Activated CD4-positive, CD25-positive, alpha-beta regulatory T cell treated with anti-CD3 and anti-CD28 coated beads, Interleukin-2, amount 50 U/mL, for 16 hours (primary cell): ENCODE measurements at places on chromosomes 3 and 15.

- DNase-seq = no peak
These were observed 788.2 kb upstream of the ALCAM start for GRCh38 chr3:104578558-104578957.

DNA sequence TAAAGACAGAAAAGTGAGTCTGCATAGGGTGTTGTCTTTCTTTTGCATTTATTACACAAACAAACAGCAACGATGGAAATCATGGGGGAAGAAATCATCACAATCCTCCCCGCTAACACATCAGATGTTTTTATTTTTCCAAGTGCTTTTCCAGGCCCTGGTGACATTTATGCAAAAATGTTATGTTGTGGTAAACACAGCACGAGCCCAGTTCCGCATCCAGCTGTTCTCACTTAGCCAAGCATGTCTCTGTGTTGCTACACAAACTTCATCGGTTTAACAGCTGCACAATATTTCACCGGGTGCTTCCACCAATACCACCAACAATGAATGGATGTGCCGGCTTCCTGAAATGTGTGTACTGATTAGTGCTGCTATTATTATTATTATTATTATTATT, 53.7 kb upstream of the ABHD17C start:
- DNase-seq = no peak

DNA sequence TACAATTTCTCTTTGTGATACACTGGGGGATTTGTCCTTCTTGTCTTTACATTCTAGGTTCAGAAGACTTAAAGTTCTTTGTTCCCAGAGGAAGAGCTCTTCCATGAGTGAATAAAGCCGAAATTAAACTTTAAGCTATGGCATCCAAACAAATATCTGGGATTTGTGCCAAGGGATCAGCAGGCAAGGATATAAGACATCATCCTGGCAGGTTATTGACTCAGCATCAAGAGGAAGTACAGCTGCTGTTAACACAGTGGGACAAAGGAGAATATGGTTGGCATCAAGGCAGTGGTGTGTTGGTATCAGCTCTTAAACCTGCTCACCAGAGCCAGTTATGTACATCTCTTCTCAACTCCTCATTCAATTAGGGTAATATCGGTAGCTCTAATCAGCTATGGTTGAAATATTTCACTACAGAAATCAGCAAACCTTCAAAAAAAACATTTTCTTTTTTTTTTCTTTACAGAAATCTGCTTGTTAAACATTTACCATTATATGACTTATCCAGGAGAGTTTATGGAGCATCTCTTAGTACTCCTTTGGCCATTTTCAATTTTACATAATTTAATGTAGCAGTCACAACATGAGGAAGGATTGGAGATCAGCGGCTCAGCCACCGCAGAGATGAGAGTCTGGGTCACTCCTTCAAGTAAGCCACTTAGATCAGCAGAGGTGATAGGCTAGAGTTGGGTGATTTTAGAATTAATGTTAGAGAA, 1198.6 kb upstream of the EPHA6 start:
- DNase-seq = no peak

DNA sequence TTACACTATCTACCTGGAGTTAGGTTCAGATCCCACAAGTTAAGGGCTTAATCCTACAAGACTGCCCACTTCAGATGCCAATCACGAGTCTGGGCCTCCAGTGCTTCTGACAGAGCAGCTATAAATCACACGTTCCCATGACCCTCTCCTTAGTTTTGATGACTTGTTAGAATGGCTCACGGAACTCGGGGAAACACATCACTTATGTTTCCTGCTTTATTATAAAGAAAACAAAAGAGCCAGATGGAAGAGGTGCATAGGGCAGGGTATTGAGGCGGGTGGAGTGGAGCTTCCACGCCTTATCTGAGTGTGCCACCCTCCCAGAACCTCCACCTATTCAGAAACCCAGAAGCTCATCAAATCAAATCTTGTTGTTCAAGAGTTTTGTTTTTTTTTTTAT, 170.8 kb downstream of the MOBP start:
- no peak for DNase-seq

GRCh38 chr3:171807806-171808205, 2.5 kb downstream of the PLD1 start:
- no peak for DNase-seq

DNA sequence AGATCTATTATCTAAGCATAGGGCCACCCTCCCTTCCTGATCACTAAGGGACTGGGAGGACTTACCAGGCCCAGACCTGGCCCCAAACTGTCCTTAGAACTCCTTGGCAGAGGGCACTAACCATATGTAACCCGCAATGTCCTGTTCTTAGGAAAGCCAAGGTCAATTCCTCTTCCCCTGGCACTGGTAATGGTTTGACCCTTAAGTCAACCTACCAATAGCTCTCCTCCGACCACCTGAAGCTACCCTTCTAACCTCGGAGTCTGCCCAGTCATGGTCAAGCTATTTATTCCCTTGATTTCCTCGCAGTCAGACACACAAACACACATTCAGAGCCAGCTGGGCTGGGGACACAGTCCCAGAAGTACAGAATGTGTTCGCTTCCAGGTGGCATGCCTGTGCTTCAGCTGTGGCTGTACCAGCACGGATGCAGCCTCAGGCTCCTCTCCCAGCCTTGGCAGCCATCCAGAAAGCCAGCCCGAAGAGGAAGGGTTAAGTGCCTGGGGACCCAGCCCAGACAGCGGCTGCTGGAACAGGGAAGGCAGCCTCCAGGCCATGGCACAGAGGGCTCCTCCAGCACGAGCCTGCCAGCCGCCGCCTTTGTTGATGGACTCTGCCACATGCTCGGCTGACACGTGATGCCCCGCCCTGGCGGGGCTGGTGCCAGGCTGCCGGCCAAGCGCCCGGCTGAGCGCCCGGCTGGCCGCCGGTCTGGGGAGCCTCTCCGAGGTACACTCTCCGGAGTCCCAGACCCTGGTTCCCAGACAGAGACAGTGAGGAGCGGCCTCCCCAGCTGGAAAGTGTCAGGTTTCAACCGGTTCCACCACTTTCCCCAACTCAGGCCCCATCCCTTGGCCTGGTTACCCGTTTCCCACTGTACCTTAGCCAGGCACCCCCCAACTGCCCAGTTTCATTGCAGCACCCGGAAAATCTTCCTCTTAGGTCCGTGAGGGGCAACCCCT, 5.5 kb downstream of the BMF start:
- no peak for DNase-seq

DNA sequence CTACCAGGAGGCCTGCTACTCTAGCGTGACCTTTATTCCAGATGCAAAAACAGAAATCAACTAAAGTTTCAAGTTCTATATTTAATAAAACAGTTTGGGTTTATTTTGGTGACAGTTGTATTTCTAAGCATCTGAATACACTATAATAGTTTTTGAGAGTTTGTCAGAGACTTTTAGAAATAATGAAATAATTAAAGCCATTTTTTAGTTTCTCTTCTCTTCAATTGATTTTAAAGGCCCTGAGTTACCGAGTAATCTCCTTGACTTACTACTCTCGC, 523.4 kb downstream of the CADM2 start:
- no peak for DNase-seq

GRCh38 chr15:76150513-76150912, 90.7 kb downstream of the TMEM266 start:
- no peak for DNase-seq

- DNase-seq = no peak
These were observed 45.5 kb downstream of the CBLB start for GRCh38 chr3:105823149-105823867.

GRCh38 chr3:140950144-140950543, 8.5 kb downstream of the SLC25A36 start:
- no peak for DNase-seq

GRCh38 chr15:71392861-71393283, 277.6 kb downstream of the THSD4 start:
- DNase-seq = no peak

GRCh38 chr15:58440158-58440910, 8.5 kb downstream of the LIPC start:
- no peak for DNase-seq

DNA sequence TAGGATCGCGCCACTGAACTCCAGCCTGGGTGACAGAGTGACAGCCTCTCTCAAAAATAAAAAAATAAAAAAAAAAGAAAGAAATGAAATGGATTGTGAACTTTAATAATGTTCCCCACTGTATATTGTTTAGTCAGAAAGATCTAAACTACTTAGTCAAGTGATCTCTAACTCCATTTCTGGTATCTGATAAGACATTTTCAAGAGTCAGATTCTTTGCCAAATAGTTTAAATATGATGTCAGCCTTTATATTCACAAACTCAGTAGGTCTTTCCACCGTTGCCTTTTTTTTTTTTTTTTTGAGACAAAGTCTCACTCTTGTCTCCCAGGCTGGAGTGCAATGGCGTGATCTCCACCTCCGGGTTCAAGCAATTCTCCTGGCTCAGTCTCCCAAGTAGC, 29.0 kb upstream of the OSBPL11 start:
- no peak for DNase-seq

GRCh38 chr15:85618956-85619491, 175.7 kb downstream of the KLHL25 start:
- DNase-seq = peak; percentile 24

DNA sequence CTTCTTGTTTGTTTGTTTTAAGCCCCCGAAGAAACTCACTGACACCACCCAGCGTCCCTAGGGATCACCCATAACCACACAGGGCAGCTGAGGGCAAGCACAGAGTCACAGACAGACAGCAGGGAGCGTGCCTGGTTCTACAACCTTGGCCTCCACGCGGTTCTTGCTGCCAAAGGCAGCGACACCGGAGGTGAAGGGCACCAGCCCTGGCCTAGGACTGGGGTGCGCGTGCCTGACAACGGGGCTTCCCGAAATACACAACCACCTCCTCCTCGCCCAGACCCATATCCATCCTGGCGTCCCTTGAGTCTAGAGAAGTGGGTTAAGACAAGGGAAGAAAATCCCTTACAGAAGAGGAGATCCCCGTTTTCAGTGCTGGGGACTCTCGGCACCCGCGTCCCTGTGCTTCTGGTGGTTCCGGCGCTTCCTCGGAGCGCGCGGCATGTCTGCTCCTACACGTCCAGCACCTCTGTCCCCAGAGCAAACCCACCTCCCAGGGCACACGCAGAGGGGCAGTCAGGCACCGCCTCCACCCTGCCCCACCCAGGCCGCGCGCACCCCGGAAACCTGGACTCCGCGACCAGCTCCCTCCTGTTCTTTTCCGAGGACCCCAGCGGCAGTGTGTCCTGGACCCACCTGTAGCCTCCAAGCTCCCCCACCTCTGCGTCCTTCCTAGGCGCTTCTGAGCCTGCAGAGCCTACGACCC, 911 bp downstream of the RFTN1 start:
- DNase-seq = peak; percentile 12

DNA sequence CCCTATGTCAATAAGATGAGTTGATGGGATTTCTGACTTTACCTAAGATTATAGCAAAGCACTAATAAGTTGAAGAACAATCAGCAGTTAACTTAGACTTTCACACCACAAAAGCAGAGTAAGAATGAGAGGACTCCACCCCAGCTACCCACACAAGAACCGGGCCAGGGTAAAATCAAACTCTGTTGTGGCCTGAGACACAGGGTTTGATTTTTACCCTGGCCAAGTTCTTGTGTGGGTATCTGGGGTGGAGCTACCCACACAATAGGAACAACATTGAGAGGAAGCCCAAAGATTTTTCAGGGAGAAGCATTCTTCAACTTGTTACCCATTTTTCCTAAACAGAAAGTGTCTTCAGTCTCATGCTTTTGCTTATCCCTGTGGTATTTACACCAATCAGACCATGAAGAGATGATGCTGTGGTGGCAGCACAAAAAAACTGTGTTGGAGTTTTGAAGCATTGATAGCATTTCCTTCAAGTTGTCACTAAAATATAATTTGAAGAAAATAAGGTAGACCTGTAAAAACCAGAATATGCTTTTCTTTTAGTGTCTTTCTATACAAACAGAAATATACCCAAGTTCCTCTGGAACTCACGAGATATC, 25.6 kb downstream of the CPOX start:
- DNase-seq = no peak

DNA sequence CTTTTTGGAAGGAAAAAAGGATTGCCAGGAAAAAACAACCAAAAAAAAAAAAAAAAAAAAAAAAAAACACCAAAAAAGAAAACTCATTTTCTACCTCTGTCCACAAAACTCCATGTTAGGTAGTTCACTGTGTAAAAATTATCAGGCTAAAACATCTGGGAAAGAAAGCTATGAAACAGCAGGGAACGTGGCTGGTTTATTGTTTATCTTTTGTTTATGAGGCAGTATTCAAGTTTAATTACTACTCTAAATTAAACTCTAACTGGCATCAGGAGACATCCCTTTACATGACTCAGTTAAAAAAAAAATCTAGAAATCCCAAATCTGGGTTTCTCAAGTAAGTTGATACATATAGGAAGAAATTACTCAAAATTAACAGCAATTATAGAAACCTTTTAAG, 21.8 kb downstream of the MEIS2 start:
- DNase-seq = no peak

DNA sequence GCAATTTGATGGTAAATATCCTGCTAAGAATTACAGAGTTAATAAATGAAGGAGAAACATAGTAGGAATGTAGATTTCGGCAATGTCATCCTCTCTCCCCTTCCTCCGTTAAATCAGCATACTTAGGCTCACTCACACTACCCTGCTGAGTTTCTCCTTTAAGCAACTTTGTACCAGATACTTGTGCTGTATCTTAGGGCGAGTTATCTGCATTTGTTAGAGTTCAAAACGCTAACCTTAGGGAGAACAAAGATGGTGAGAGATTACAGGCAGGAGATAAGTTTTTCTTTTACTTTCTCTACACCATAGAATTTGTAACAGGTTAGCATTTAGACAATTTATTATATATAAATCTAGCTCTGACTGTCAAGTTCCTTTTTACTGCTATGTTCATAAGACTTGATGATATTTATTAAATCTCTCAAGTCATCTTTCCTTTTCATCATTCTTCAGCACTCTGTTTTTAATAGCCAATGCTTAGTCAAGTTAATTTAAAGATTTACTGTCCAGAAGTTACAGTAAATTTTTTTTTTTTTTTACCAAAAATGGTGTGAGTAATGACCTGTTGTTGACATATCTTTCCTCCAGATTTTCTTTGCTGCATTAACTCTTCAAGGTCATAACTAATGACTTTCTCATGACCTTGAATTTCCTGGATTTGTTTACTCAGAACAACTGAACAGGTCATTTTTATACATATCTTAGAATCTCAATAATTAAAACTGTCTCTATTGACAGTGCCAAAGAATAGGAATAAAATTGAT, 22.2 kb downstream of the SUCNR1 start:
- no peak for DNase-seq

GRCh38 chr3:156489462-156489911, 65.4 kb downstream of the SSR3 start:
- no peak for DNase-seq
